Hindlimb muscle (tissue), 1 donor: ENCODE measurements at places on chromosomes 5 and 9.

DNA sequence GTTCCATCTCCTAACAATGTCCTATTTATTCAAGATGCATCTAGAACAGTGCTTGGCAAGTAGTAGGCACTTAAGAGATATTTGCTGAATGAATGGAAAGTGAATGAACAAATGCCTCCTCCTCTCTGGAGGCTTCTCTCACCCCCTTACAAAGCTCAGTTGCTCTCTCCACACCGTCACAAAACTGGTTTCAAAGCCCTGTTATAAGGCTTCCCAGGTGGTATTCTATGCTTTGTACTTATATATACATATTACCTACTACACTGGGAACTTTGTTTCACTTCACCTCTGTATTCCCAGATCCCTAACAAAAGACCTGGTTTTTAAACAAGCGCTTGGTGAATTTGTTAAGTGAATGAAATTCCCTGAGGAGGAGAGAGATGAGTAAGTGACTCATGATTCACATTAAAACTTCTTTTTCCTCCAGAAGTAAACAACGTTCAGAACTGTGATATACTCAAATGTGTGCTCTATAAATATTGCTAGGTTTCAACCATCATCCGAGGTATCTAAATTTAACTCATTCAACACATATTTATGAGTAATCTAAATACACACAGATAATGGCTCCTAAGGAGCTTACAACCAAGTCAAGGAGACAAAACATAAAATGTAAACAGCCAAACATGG, 36.0 kb downstream of the DENND1A start:
- DNase-seq = no peak

DNA sequence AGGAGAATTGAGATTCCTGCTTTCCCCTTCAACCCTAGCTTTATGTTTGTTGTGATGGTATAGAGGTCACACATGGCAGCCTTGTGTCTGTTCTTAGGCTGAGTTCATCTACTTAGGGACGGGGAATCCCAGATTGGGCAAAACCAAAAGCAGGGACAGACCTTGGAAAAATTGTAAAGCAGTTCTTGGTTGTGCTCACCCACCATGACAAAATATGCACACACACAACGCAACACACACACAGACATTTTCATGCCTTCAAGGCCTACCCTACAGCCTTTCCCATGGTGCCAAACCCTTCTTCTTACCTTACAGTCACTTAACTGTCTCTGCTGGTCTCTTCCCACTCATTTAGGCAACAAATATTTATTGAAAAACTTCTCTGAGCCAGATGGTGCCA, 14.8 kb downstream of the PCDHGC5 start:
- no peak for DNase-seq

DNA sequence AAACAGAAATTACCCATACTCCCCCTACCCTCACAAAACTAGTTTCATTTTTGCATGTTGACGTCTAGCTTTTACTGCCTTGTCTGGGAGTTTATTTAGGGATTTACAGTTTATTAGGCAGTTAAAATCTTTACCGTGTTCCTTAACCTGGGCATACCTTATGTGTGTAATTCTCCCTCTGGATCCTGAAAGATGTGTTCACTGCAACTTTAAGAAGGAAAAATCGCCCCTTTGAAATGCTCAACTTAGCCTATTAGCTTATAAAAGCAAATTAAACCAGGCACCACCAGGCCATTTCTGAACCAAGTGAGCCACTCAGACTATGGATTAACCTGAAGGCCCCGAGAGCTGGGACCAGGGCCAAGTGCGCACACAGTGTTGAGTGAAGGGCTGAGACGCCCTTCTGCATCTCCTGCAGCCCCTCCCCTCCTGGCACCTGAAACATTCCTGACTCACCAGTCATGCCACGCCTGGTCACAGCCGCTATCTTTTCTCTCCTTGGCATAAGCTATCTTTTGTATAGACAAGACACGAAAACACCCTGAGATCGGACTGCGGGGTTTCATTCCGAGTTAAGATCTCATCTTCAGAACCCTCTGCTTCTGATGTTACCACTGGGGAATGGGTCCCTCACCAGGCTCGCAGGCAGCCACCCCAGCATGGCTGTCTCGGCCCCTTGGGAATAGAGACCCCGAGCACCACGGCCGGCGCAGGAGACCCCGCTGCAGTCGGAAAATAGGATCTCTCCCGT, 111.9 kb downstream of the ROR2 start:
- DNase-seq = no peak

GRCh38 chr5:149611326-149611725, 30.0 kb downstream of the ARHGEF37 start:
- DNase-seq = no peak

DNA sequence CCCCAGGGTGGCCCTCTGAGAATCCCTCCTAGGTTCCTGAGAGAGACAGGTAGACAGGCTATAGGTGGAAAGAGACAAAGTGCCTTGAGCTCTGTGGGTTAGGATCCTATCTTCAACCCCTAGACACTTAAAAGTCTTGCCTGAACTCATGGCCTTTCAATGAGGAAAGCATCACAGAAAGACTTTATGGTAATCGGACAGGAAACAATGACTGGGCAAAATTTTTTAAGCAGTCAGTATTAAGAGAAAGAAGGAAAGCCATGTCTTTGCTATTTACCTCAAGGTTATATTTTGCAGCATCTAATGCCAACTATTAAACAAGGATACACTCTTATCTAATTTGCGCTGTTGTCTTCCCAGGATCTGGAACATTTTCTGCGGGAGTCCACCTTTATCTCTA, 93.2 kb downstream of the PCSK1 start:
- no peak for DNase-seq

DNA sequence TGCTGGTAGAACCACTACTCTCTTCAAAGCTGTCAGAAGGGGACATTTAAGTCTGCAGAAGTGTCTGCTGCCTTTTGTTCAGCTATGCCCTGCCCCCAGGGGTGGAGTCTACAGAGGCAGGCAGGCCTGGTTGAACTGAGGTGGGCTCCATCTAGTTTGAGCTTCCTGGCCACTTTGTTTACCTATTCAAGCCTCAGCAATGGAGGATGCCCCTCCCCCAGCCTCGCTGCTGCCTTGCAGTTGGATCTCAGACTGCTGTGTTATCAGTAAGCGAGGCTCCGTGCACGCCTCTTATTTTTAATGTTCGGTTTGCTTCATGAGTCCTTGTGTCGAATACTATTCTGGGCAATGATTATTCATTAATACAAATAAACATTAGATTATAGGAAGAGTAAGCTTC, 3.1 kb upstream of the SLC27A6 start:
- DNase-seq = no peak

GRCh38 chr9:4617752-4618151, 44.3 kb upstream of the PLPP6 start:
- no peak for DNase-seq

GRCh38 chr9:77956555-77956954, 75.1 kb downstream of the GNAQ start:
- no peak for DNase-seq

- no peak for DNase-seq
Measured at GRCh38 chr9:136545692-136545964, 220 bp downstream of the NOTCH1 start.

DNA sequence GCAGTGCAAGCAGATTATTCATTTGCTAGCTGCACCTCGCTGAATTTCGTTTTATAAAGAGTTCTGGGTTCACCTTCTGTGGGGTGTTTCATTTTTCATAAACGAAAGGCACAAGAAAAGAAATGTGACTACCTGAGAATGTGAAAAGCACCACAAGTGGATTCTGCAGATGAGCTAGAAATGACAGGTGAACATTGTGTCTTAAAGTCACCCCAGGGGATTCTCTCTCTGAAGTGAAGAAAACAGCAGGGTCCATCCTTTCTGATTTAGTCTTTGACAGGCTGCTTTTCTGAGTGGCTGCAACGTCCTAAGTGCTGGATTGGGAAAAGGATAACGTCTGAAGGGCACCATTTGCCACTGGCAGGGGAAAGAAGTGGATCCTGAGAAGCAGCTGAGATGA, 469.3 kb downstream of the SPATA31D1 start:
- DNase-seq = no peak

GRCh38 chr9:114413861-114414301, 26.1 kb upstream of the AKNA start:
- DNase-seq = no peak

GRCh38 chr5:32852535-32852934, 141.4 kb downstream of the NPR3 start:
- no peak for DNase-seq

DNA sequence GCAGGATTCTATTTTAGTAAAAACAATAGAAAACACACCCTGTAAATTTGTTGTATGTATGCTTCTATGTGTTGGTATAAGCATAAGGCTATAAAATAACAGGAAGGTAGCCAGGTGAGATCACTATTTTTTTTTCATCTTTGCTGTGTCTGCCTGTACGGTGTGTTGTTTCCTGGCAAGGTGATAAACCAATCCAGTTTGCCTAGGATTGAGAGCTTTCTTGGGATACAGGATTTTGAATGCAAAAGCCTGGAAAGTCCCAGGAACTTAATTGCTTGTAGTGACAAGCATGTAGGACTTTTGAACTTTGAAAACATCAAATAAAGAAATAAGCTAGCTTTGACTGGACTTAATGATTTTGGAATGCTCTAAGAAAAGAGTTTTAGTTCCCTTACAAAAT, 83.3 kb upstream of the RORB start:
- DNase-seq = no peak

GRCh38 chr9:86546712-86547111, 192.5 kb upstream of the TUT7 start:
- DNase-seq = peak; percentile 71

DNA sequence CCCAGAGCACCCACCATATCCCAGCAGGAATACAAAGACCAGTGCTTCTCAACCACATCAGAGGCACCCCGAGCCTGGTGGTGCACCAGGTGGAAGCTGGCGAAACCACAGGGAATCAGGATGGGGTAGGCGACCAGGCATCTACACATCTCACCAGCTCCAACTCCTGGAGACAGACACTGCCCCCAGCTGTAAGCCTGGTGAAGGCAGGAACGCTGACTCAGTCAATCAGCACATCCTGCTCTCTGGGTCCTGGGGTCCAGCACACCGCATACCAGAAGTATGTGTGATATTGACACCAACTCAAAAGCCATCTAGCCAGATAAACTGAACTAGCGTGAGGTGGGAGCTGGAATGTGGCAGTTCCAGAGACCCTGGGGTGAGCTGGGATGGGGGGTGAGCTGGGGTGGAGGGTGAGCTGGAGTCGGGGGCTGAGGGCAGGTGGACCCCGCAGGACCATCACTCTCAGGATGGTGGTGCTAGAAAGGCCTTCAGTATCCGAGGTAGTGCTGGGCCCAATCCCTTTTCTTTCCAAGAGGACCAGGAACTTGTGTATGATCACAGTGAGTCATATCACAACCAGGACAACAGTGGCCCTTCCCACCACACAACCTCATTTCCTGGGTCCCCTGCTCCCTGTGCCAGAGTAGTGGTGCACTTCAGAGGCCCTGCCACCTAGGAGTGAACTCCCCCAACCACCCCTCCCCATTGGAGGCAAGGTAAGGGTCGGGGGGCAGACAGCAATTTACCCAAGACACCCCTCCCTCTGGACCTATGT, 2.5 kb downstream of the DBN1 start:
- DNase-seq = no peak

- DNase-seq = peak; percentile 66
Measured at GRCh38 chr5:55533521-55534435, 986 bp downstream of the PLPP1 start.

- DNase-seq = peak; percentile 70
Measured at GRCh38 chr5:164013077-164013670, 507.8 kb downstream of the MAT2B start.

GRCh38 chr5:128422612-128423011, 115.4 kb downstream of the FBN2 start:
- DNase-seq = no peak
